Stimulated activated CD8-positive, alpha-beta memory T cell treated with anti-CD3 and anti-CD28 coated beads, Interleukin-2, amount 100 ng/mL, for 48 hours (primary cell): ENCODE measurements at places on chromosomes 5 and 9.

GRCh38 chr5:123440456-123441181, 17.4 kb upstream of the CEP120 start:
- no peak for DNase-seq

DNA sequence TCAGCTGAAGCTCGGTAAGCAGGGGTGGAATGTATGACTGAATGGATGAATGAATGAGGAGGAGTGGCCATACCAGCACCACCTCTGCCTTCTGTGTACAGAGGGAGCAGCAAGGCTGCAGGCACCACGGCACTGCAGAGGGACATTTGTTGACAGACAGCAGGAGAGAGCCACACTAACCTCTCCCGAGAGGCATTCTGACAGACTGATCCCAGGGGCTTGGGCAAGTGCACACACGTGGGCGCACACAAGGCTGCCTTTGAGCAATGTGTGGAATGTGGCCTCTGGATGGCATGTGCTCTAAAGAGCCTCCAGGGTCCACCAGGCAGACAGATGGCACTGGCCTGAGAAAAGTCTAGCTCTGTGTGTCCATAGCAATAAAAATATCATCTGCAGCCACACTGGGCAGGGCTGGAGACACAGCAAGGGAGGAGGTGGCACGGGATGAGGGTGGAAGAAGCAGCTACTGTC, 111.8 kb downstream of the ACTL7B start:
- no peak for DNase-seq

- no peak for DNase-seq
Measured at GRCh38 chr9:113621980-113622379, 158.5 kb downstream of the RGS3 start.

DNA sequence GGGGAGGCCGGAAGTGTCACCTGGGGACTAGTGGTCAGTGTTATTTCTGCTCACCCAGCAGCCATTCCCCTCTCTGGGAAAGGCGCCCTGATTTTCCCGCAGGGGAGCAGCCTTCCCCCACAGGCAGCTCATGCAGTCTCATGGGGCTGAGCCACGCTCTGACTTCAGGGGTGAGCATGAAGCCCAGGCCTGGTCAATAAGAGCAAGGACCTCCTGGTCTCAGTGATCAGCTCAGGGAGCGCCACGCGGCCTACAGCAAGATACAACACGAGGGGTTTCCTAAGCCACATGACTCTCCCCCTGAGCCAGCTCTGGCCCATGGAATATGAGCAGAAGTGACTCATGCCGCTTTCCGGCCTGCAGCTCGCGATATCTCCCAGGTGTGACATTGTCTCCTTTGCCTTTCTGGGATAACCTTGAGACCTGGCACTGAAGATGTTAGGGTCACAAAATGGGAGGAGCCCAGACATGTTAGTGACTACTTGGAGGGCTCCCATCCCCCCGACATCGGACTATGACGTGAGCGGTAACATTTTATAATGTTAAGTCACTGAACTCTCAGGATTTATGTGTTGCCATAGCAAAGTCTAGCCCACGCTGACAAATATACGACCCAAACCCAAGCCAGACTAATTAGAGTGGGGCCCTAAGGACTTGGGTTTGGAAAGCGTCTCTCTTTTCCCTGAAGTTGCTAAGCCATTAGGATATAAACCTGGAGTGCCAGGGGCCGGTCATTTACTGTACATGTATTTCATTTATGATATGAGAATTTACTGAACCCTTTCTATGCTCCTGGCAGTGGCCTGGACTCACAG, 46.5 kb upstream of the GFPT2 start:
- no peak for DNase-seq

GRCh38 chr5:153437251-153437650, 53.2 kb upstream of the GRIA1 start:
- no peak for DNase-seq

DNA sequence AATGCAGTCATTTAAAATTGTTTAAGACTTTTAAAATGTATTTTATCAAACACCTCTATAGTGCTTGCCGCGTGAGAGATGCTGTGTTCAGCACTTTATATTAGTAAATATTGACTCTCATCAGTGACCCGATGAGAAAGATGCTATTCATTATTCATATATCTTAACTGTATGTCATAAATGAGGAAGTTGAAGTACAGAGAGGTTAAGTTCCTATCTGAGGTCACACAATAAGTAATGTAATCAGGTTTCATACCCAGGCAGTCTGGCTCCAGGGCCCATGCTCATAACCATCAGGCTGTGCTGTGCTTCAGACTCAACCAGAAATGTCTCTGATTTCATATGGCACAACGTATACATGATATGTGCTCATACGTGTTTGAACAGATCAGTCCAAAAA, 119.0 kb downstream of the SV2C start:
- no peak for DNase-seq

GRCh38 chr9:122372856-122373845, 2.3 kb downstream of the PTGS1 start:
- no peak for DNase-seq

- no peak for DNase-seq
Measured at GRCh38 chr9:131593091-131593820, 47.9 kb downstream of the PRRT1B start.

DNA sequence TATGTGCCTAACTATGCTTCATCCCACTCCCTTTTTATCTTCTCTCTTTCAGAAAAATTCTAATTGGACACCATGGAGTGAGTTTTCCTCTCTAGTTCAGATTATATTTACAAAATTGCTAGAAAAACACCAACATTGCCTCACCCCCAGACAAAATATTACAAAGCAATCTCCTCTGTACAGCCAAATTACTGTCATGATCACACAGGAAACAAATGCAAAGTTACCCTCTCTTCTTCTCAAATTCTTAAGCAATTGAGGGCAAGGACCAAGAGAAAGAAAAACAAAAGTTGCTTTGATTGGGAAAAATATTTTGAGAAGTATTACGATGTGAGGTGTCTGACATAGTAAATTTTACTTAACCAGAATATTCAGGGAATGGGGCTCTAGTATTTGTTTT, 30.8 kb upstream of the ABCA1 start:
- DNase-seq: no peak

DNA sequence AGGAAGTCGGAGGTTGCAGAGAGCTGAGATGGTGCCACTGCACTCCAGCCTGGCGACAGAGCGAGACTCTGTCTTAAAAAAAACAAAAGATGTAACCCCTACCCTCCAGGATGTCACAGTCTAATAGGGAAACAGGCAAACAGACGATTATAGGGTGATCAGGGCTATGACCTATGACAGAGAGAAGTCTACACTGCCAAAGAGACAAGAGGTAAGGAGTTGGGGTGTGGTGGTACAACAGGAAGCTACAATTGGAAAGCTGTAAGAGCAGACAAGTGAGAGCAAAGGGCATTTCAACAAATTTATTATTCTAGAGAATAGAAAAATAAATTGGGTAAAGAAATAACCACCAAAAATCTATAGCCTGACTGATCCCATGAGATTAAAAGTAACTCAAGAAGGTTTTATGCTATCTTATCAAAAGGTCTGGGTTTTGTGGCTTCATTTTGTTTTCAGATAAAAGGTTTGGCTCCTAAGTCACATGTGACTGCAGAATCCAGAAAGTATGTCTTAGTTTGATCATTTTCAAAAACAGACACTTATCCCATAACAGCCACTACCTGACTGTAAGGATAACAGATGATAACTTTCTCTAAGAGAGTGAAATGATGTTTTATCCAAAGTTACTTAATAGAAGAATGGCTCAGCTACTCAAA, 7.3 kb downstream of the CDC26 start:
- DNase-seq: no peak

DNA sequence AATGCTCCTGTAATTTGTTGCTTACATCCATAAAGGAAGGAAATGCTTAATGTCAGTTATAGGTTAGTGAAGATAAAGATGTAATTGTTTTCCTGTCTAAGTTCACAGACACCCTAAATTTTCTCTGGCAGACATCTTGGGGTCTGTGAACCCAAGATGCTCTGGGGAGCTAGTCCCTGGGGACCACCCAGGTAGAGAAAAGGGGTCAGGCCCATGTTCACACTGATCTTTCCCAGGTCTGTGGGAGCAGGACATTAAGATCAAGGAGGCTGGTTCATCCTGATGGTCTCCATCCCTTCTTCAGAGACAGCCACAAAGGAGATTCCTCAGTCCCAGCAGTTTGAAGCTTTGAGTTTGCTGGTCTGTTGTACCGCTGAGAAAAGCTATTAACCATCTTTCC, 267.5 kb downstream of the ARHGAP26 start:
- DNase-seq: no peak

DNA sequence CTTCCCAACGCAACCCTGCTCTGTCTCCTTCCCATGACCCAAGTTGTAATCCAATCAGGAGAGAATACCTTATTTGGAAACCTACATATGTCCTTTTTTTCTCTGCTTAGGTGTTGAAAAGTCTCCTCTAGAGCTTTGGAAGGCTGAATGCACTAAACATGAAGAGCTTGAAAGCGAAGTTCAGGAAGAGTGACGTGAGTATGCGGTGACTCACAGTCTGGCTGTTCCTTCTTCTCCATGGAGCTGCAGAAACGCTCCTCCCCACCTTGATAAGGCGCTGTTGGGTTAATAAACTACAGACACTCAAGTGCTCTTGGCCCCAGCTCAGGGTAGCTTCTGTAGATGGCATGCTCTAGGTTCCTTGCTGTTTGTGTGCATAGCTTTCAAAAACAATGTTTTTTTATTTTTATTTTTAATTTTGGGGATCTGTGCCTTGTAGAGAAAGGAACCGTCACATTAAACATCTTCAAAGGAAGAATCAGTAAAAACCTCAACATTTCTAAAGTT, 30.7 kb downstream of the RAI14 start:
- DNase-seq: no peak

DNA sequence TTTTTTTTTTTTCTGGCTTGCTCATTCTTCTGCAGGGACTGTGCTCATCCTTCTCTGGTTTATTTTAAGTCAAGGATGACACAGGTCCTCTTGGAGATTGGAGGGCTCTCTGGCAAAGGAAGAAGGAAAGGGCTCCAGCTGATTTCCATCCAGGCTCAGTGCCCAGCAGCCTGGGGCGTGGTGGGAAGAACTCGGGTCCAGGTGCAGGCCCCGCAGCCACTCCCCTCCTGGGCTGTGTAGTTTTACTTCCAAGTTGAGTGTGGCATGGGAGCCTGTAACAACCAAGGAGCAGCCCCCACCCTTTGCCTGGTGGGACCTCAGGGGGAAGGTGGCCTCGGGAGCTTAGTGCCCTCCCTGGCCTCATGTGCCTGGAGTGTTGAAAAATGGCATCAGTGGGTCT, 58.9 kb downstream of the ANKRD33B start:
- no peak for DNase-seq

DNA sequence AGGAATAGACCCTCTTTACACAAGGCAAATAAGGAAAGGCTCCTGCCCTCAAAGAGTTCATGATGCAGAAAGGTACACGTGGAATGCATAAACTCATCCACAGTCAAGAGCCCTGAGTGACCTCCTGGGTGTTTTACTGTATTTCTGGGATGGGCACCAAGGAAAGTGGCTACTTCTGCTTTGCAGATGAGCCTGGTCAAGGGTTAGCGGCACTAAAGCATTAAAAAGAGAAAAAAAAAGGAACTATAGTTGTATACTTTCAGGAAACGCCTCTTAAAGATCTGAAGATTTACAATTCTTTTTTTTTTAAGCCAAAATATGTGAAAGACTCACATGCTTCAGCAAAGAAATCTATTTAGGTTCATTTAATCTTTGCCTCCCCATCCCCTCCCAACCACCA, 366.2 kb upstream of the PDE4D start:
- no peak for DNase-seq

DNA sequence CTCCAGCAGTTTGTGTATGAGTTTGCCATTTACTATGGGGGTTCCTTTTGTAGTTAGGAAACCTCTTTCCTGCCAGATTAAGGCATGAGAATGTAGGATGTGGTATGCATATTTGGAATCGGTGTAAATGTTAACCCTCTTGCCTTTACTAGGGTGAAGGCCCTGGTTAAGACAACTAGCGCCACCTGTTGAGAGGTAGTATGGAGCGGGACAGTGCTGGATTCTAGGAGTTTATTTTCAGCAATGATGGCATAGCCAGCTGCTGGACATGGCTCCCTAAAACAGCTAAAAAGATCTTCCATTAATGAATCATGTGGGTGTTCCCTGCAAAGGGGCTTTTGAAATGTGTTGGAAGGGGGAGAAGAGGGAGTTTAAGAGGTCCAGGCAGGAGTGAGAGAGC, 30.7 kb upstream of the GPX3 start:
- no peak for DNase-seq

DNA sequence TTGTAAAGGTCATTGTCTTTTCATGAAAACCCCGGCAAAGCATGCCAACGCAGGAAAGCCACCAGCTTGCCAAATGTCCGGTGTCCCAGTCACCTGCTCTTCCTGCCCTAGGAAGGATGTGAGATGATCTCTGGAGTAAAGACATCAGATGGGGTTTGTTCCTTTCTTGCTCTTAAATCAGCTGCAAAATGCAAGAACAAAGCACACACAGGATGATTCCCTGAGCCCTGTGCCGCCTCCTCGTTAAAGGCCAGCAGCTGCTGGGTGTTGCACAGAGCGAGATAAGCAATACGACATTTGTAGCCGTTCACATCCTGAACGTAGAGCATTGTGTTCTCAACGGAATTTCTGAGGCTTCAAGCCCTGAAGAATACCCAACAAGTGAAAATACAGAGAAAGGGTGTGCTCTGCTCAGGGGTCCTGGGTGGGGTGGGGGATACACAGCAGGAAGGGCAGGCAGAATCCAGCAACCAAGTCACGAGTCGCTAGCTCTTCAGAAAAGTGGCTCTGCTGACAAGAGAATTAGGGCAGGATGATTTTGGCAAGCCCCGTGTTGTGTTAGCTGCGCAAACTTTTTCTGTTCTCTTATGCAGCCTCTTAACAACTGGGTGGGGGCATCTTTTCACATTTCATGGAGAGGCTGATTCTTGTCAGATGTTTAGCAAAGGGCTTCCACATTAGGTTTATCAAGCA, 229.2 kb upstream of the MAP3K1 start:
- no peak for DNase-seq
